ENCODE measurements at places on chromosomes 1 and 21.
A peak's percentile ranks its signal among the peaks of the same experiment; 100 is the strongest.

- no peak for ATAC-seq
These were observed 231.7 kb upstream of the SGIP1 start for GRCh38 chr1:66302184-66302742.

DNA sequence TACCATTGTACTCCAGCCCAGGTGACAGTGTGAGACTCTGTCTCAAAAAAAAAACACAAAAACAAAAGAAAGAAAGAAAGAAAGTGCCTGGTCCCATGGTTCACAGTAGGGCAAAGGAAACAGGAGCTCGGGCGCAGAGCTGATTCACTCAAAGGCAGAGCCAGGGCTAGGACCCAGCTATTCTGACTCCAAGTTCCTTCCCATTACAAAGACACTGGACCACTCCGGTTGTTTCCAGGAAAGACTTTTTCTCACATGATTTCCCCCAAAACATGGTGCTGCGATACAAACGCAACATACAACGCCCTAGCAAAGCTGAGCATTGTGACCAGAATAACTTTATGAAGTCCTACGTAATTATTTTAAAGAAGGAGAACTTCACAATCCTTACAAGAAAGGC, 10.7 kb downstream of the ABCG1 start:
- ATAC-seq: no peak

GRCh38 chr21:19899645-19900044, 1098.6 kb upstream of the NCAM2 start:
- ATAC-seq: no peak

GRCh38 chr1:20373764-20374163, 83.1 kb downstream of the VWA5B1 start:
- ATAC-seq: no peak

- peak; percentile 58 for ATAC-seq
These were observed 282.1 kb upstream of the BRINP3 start for GRCh38 chr1:190759807-190760206.

DNA sequence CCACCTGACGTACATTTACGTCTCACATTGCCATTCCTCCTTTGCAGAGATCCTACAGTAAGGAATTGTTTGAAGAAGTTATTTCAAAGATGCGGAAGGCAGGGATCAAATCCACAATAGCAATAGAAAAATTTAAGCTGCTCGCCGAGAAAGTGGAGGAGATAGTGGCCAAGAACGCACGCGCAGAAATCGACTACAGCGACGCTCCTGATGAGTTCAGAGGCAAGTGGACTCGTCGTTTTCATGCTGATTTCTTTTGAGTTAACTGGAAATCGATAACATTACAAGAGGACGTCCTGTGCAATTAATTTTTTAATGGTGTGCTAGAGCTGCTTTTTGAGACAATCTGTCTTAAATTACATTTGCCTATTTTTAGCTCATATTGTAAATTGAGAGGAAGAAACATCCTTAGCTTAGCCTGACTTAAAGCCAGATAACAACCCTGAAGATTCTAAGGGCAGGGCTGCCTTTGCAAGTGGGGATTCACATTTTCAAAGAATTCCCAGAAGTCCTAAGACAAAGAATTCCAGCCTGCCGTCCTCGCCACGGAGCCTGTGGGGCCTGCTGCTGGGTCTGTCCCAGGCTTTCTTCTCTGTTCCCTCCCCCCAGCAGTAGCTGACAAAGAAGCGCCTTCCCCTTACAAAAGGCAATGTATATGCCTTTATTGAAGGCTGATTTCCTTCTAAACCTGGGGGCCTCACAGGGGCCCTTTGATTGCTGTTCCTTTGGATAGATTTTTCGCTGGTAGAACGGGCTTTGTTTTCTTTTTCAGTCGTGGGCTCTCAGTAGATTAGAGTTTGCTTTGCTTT, 31.6 kb upstream of the KIF1B start:
- ATAC-seq: no peak

GRCh38 chr1:207990876-207991582, 80.1 kb upstream of the CD34 start:
- no peak for ATAC-seq

DNA sequence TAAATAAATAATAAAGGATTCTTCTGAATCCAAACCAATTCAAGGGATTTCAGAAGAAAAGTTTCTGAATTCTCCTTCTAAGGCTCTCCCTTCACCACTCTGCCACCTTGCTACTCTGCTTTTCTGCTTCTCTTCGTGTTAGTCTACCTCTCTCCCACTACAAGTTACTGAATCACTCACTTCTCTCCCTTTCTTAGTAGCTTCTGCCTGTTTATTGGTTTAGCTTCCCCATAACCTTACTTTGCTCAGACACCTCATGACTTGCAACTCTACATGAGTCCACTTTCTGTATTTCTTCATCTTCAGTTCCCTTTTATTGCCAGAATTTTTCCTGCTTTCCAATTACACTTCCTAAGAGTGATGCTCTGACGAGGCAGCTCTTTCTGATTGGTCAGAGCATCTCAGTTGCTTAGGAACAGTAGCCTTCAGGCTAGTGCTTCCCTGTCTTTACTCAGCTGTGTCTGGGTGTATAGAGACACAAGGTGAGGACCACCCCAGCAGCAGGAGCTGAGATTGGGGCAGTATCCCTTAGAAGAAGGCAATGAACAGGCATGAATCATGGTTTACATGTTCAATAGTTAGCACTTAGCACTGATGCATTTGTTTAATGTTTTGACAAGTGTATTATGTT, 144.6 kb downstream of the SLC30A10 start:
- no peak for ATAC-seq

DNA sequence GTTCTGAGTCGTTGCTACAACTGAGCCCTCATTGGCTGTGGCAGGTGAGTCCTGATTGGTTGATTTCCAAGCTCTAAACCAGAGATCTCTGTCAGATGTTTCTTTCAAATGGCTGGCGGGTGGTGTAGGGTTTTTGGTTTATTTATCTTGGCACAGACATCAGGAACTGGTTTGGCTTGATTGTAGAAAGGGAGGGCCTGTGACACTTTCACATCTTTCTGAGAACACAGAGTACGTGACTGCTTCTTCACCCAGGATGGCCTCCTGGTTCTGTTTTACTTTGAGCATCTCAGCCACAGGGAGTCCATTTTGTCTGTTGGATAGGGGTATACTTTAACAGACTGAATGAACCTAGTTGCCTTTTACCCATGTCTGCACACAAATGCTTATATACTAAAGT, 89.4 kb upstream of the GPR52 start:
- no peak for ATAC-seq

- peak; percentile 12 for ATAC-seq
These were observed 2021.9 kb downstream of the MRPL39 start for GRCh38 chr21:23585419-23585818.

- no peak for ATAC-seq
These were observed 273.8 kb downstream of the MATN1 start for GRCh38 chr1:30449428-30450147.

GRCh38 chr1:57576756-57577155, 152.9 kb upstream of the DAB1 start:
- ATAC-seq: no peak

DNA sequence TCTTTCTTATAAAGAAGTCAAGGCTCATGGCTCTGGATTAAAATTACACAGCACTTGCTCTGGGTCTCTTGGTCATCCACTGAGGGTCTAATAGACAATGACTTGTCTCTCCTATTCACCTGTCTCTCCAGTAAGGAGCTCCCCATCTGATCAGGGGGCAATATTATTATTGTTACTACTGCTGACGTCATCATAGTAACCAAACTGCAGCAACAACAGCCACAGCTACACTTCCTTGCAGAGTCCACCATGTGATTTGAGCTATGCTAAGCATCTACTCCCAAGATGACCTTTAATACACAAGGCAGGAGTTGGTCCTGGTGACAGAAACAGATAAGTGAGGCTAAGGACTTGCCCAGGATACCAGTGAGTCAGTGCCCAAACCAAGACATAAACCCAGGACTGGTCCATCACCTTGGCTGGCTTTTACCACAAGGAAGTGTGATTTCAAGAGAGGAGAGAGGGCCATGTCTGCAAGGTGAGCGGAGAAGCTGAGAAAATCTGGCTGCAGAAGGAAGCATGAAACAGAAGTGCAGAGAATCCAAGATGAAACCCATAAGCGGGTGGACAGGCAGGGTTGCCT, 602.5 kb downstream of the PTPRU start:
- no peak for ATAC-seq

DNA sequence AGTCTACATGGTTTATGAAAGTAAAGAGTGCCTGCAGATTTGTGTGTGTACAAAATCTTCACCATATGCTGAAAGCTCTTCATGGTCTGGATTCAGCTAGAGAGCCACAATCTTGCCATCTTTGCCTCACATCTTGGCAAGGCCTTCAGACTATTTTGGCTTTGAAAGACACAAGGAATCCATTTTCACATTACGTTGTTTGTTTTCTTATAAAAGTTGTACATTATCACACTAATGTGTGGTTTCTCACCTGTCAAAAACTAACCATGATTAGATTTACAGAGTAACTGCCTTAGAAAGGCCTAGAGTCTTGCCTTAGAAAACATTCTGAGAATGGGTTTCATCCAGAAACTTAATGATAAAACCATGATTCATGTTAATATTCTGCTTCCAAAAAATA, 494.6 kb downstream of the NEGR1 start:
- ATAC-seq: no peak

GRCh38 chr1:241413386-241413785, 56.4 kb upstream of the RGS7 start:
- peak; percentile 59 for ATAC-seq

- no peak for ATAC-seq
These were observed 18.0 kb downstream of the DLGAP3 start for GRCh38 chr1:34911465-34911864.

GRCh38 chr1:244422174-244422573, 29.5 kb downstream of the ADSS2 start:
- ATAC-seq: no peak

DNA sequence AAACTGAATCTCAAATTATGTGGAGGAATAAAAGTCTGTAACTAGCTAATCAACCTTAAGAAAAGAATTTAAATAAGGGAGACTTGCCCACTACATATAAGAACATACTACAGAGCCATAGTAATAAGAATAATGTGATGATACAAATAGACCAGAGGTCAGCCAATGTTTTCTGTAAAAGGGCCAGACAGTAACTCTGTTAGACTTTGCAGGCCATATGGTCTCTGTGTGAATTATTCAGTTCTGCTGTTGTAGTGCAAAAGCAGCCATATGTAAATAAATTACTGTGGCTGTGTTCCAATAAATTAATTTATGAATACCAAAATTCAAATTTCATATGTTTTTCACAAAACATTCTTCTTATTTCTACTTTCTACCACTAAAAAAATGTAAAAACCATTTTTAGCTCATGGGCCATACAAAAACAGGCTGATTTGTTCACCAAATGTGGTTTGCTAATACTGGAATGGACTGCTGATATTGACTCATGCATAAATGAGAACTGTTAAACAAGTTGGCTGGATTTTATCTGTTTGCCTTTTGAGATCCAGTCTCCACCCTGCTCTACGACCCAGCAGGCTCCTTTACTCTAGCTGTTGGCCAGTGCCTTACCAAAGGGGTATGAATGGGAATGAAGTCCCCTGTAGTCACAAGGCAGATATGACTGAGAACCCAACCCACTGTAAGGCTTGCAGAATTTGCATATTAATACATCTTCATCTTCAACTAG, 98.2 kb upstream of the ZNHIT6 start:
- no peak for ATAC-seq

GRCh38 chr1:199020904-199021303, 382.1 kb downstream of the PTPRC start:
- peak; percentile 69 for ATAC-seq

DNA sequence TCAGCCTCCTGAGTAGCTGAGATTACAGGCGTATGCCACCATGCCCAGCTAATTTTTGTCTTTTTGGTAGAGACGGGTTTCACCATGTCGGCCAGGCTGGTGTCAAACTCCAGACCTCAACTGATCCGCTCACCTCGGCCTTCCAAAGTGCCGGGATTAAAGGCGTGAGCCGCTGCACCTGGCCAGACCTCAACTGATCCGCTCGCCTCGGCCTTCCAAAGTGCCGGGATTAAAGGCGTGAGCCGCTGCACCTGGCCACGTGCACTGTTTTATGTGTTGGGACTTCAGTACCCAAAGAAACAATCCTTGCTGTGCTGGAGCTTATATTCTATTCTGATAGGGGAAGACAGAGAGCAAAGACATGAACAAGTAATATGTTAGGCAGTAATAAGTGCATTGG, 10.1 kb downstream of the TRAF5 start:
- ATAC-seq: no peak

GRCh38 chr1:247317702-247318101, 14.0 kb downstream of the ZNF496 start:
- no peak for ATAC-seq

DNA sequence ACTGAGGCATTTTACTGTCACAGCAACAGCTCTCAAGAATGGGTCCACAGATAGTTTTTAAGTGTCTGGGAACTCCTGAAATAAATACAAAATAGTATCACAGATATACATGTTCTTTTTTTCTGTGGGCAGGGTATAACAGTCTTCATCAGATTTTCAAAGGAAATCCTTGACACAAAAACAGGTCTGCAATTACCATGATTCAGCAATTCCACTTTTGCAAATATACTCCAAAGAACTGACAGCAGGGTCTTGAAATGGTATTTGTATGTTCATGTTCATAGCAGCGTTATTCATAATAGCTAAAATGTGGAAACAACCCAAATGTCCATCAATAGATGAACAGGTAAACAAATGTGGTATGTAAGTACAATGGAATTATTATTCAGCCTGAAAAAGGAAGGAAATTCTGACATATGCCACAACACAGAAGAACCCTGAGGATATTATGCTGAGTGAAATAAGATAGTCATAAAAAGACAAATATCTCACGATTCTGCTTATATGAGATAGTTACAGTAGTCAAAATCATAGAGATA, 85.0 kb downstream of the EPS15 start:
- no peak for ATAC-seq

DNA sequence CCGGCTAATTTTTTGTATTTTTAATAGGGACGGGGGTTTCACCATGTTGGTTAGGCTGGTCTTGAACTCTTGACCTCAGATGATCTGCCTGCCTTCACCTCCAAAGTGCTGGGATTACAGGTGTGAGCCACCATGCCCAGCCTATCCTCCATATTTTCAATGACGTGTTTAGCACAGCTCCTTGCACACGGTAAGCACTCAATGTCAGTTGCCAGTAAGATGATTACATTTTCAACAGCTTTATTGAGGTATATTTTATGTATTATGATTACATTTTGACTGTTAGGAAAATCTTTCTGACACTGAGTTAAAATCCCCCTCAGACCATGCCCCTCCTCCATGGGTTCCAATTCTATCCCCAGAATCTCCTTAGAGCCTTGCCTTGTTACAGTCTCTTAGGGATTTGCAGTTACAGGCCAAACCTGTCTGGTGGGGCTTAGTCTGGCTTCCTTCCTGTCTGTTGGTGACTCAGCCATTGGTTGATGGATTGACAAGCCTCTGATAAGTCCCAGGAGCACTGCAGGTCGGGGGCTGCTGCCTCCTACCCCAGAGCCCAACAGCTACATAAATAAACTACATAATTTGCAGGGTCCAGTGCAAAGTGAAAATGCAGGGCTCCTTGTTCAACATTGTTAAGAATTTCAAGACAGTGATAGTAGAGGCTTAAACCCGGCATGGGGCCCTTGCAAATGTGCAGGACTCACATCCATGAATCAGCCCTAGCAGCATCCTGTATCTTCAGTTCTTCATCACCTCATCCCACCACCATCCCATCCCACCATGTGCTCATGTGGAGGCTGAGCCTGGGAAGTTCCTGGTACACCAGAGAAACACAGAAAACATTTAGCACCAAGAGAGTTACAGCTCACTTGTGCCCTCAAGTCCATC, 23.4 kb downstream of the COA7 start:
- no peak for ATAC-seq

- no peak for ATAC-seq
These were observed 97.0 kb upstream of the COA6 start for GRCh38 chr1:234276151-234276788.

All from stimulated activated memory B cell treated with anti-CD40 and anti-IgM and Interleukin-4, amounts not matched to agents 10 μg/mL and 1 μg/mL and 100 μg/mL, for 72 hours (primary cell).